ENCODE measurements at places on chromosomes 2 and 18. TPM values are rescaled to one million over a fixed set of nuclear protein-coding genes. Genes with fewer than 3 reads are reported as not detected.
A peak's percentile ranks its signal among the peaks of the same experiment; 100 is the strongest.

DNA sequence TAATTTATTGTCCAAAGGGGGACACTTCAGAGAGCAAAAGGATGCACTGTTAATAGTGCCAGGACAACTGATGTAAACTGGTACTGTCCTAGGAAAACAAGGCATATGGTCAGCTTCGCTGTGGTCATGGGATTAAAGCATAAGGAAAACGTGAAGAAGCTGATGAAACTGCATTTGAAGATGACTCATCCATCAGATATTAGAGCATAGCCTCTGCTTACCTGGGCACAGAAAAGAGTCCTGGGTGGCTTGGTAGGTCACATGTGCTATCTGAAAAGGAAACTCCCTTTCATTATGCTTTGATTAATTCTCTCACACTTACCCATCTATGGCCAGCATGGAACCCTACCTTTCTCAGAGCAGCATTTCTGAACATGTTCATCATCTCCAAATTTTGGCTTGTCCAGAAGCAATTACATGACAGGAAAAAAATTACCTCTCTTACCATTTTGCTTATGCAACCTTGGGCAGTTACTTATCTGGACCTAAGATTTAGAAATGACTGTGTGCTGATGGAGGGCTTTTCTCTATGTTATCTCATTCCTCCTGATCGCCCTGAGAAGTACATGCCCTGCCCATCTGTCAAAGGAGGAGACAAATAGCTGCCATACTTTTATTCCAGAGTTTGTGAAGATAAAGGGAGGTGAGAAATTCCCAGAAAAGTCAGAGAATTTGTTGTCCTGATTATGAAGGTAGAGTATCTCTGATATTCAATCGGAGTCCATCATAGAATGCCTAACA, 275.3 kb upstream of the SLC14A2 start:
- no peak overlapping the region for H3K27ac ChIP-seq
- H3K4me3 ChIP-seq = no peak overlapping the region
- no peak for DNase-seq
- no peaks in the 10 kb centered on the region for H3K4me1 ChIP-seq
- H3K36me3 ChIP-seq = no peaks in the 10 kb centered on the region

Gene NYAP2
- total RNA-seq = 0.93 TPM

DNA sequence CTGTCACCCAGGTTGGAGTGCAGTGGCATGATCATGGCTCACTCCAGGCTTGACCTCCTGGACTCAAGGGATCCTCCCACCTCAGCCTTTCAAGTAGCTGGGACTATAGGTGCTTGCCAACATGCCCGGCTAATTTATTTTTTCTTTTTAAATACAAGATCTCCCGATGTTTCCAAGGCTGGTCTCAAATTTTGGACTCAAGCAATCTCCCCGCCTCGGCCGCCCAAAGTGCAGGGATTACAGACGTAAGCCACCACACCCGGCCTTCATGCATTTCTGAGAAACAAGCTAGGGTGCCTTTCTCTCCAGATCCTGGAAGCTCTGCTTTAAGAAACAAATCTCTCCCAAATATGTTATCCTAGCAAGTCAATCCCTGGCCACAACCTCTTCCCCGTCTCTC, 234.1 kb downstream of the FBXO15 start:
- H3K27ac ChIP-seq = no peak overlapping the region
- no peaks in the 10 kb centered on the region for H3K27me3 ChIP-seq
- DNase-seq = no peak
- no peaks in the 10 kb centered on the region for H3K36me3 ChIP-seq

DNA sequence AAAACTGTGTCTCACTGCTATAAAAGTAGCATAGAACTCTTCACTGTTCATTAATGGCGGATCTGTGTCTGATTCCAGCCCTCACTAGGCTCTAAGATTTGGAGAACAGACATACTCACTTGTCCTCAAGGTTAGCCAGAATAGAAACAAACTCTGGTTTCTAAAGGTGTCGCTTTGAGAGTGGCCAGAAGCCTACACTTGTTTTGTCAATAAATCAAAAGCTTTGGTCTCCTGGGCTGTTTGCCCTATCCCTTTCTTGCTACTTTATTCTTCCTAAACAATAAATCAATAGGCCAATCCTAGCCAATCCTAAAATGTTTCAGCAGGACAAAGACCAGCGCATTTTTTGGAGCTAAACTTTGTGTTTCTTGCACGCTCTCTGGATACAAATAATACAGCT, 1064.6 kb upstream of the CHAC2 start:
- no peaks in the 10 kb centered on the region for H3K27me3 ChIP-seq
- no peak overlapping the region for H3K27ac ChIP-seq
- H3K36me3 ChIP-seq = no peaks in the 10 kb centered on the region
- H3K4me1 ChIP-seq = no peaks in the 10 kb centered on the region
- DNase-seq = no peak
- H3K4me3 ChIP-seq = no peak overlapping the region

- no peaks in the 10 kb centered on the region for H3K27me3 ChIP-seq
- DNase-seq = no peak
- H3K4me1 ChIP-seq = no peaks in the 10 kb centered on the region
- no peaks in the 10 kb centered on the region for H3K36me3 ChIP-seq
- H3K27ac ChIP-seq = no peak overlapping the region
Observed at GRCh38 chr2:74223941-74224770, 25.7 kb downstream of the MTHFD2 start.

DNA sequence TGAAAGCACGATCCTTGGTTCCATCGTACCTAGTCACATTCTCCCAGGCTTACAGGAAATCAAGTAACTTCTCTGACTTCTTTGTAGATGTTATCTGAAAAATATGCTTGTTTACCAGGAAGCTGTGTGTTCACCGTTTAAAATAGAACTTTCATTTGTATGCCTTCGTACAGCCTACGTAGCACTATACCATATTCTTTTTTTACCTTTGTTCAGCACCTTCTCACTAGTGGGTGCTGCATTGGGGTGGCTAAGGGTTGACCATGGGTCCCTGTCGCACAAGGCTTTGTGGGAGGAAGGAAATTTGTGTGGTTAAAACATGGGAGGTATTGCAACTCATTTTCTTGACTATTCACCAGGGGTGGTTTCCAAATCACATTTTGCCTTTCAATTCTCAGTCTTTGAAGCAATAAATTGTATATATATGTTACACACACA, 16.6 kb downstream of the MALT1 start:
- DNase-seq = no peak
- H3K27ac ChIP-seq = no peak overlapping the region
- no peaks in the 10 kb centered on the region for H3K27me3 ChIP-seq
- no peaks in the 10 kb centered on the region for H3K4me1 ChIP-seq

GRCh38 chr2:71704688-71705087, 251.3 kb downstream of the DYSF start:
- H3K36me3 ChIP-seq = no peaks in the 10 kb centered on the region
- no peak overlapping the region for H3K27ac ChIP-seq
- peak; percentile 36 for DNase-seq
- H3K4me3 ChIP-seq = no peak overlapping the region

DNA sequence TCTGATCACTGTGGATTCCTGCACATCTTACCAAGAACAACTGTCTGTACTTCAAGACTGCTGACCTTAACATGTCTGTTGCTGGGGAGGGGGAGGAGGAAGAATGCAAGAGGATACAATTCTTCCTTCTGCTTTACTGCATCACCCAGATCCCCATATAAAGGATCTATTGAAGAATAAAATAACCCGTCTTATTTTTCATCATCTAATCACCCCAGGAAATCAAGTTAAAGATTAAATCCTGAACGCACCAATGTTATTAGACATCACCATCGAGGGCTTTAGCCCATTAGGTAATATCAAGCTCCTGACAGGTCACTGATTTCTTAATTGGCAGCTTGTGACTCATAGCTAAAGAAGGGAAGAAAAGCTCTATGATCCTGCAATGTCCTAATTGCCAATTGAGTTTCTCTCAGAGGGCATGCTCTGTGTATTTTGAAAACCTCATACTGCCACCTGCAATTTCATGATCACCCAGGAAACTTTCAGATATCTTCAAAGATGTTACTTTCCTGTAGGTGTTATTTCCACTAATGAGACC, 75.4 kb upstream of the KCNE4 start:
- no peak overlapping the region for H3K27ac ChIP-seq
- no peak for DNase-seq
- H3K4me3 ChIP-seq = no peak overlapping the region
- H3K27me3 ChIP-seq = no peaks in the 10 kb centered on the region
- H3K36me3 ChIP-seq = no peaks in the 10 kb centered on the region

All from upper lobe of right lung (tissue), 1 donor.